Activated CD4-positive, alpha-beta T cell treated with anti-CD3 and anti-CD28 coated beads, Interleukin-2, amount 10 ng/mL, durations not matched to agents 7 days and 5 days (primary cell): ENCODE measurements at places on chromosomes 4 and X.

GRCh38 chrX:137195991-137196390 is 162.2 kb upstream of the GPR101 start:
- DNase-seq = no peak

DNA sequence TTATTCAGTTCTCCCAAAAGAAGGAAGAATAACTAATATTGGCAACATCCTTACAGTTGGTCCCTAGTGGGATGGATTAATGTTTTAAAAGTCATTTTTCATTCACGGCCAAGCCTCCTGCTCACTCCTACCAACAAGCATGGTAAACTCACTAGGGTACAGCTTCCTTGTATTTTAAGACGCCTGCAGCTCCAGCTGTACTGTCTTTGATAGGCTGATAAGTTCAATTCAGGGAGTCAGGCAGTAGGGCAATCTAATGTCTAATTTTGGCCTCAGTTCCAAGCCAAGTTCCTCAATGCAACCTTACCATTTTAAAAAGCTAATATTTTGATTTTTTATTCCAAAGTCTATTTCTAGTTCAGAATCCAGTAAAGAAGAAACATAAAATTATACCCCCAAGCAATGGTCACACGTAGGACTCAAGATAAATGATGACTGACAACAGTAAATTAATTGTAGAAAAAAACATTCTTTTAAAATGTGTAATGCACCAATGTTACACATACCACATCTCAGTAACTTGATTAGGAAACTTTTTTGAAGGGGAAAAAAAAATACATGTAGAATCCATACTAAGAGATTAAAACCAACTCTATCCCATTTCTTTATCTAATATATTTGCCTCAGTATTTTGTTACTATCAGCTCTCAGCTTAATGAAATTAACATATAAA is 9.3 kb downstream of the LCORL start:
- DNase-seq = no peak

DNA sequence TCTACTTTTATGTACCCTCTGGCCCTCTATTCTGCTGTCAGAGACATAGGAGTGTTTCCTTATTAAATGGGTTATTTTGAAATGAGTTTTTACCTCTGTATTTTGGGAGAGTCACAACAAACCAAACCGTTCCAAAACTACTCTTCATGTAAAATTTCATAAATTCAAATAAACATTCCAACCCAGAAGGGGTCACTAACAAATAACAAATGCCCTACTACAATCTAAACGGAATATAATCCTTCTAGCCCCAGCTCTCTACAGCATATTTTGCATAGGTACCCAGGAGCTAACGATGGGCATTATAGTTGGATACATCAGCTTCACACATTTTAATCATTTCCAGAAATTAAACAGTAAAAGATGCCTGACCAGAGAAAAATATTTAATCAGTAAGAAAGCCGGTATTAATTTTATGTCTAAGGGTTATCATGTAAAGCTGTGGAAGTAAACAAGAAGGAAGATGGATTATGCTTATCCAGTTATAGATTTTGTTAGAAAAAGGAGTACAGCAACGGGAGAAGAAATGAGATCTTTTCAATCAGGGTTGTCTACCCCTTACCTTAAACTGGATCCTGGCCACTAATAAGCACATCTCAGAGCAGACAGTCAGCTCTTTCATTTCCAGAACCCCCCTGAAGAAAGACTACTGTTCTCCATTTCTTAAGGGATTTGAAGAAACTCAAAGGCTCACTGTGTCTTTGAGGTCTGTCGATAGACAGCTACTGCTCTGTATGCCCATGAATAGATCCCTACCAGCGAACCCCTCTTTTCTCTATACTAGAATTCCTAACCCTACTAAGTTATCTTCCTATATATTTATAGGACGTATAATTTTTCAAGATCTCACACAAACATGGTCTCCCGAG is 1.2 kb downstream of the UGDH start:
- no peak for DNase-seq

GRCh38 chrX:10072786-10073568 is 83.8 kb upstream of the CLCN4 start:
- DNase-seq = no peak

- no peak for DNase-seq
These were observed 148.8 kb upstream of the TBL1X start for GRCh38 chrX:9316096-9316495.

GRCh38 chr4:40204507-40205258 is 7.9 kb downstream of the RHOH start:
- no peak for DNase-seq

DNA sequence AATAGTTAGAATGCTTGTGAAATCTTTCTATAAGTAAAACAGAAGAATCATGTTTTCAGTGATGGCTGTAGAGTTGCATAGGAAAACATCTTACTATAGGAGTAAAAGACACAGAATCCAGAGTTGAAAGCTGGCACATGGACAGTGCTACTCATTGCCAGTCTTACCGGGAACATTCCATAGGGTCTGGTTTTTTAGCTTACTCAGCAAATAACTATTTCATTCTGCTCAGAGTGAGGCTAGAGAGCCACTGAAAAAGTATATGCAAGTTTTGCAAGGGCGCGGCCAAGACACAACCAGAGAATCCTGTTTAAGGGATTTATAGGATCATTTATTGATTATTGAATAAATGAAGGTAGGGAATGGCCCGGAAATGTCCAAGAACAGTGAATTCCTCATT is 60.3 kb downstream of the MTHFD2L start:
- no peak for DNase-seq

- no peak for DNase-seq
These were observed 8.4 kb downstream of the CNGA1 start for GRCh38 chr4:48008021-48008596.

DNA sequence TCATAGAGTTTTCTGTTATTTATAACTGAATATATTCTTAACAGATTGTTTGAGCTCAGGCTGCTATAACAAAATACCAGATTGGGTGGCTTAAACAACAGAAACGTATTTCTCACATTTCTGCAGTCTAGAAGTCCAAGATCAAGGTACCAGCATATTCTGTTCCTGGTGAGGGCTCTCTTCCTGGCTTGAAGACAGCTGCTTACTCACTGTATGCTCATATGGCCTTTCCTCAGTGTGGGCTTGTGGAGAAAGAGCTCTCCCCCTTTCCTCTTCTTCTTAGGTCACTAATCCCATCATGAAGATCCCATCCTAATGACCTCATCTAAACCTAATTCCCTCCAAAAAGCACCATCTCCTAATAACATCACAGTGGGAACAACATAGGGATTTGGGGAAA is 117.8 kb downstream of the RASGEF1B start:
- DNase-seq = no peak

- no peak for DNase-seq
These were observed 6.2 kb downstream of the NAT8L start for GRCh38 chr4:2065106-2065930.

GRCh38 chrX:13372203-13372980 is 52.5 kb upstream of the ATXN3L start:
- DNase-seq = no peak

DNA sequence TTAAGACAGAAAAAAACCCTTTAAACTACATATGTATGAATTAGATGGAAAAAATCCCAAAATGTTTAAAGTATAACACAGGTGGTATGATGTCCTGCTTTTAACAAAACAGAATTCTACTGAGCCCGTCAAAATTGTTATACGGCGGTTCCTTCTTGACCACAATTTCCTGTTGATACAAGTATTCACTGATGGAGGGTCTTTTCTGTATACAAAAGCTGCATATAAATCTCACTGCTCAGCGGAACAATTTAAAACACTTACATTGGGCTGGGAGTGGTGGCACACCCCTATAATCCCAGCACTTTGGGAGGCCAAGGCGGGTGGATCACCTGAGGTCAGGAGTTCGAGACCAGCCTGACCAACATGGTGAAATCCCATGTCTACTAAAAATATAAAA is 62.4 kb downstream of the RPS6KA3 start:
- DNase-seq = no peak

- no peak for DNase-seq
These were observed 1.4 kb upstream of the ARHGAP6 start for GRCh38 chrX:11666952-11667685.

GRCh38 chr4:1572964-1573720 is 111.0 kb downstream of the FAM53A start:
- no peak for DNase-seq

DNA sequence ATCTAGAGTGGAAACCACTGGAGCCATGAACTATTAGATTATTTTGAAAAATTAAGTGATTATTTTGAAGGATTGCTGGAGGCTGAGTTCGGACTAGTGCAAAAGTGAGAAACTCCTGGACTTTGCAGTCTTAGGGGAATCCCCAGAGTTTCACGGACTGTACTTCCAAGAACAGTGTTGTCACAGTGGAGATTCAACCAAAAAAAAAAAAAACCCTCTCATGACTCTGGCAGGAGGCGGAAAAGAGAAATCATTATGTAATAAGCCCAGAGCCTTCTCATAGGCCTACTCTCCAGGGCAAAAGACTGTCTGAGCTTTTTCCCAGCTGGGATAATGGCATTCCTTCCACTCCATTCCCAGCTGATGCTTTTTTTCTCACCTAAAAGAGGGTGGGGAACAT is 16.8 kb upstream of the C4orf51 start:
- DNase-seq = no peak

DNA sequence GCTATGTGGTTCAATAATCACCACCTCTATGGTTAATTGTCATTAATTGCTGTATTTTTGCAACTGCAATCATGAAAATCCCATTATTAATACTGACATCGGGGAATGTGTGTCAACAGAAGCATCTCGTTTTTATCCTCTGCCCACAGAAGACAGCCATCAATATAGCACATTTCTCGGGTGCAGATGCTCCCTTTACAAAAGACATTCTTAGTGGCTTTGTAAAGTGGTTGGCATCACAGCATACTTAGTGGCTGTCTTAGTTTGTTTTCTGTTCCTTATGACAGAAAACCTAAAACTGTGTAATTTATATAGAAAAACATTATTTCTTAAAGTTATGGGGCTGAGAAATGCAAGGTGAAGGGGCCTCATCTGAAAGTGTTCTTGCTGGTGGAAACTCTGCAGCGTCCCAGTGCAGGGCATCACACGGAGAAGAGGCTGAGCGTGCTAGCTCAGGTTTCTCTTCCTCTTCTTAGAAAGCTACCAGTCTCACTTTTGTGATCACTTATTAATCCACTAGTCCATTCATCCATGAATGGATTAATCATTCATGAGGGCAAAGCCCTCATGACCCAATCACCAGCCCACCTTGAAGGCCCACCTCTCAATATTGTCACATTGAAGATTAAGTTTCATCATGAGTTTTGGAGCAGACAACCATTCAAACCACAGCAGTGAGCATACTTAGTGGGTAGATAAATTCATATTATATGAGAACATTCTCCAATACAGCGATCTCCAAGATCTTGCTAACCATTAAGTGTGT is 1067.7 kb upstream of the PABPC4L start:
- DNase-seq = no peak

DNA sequence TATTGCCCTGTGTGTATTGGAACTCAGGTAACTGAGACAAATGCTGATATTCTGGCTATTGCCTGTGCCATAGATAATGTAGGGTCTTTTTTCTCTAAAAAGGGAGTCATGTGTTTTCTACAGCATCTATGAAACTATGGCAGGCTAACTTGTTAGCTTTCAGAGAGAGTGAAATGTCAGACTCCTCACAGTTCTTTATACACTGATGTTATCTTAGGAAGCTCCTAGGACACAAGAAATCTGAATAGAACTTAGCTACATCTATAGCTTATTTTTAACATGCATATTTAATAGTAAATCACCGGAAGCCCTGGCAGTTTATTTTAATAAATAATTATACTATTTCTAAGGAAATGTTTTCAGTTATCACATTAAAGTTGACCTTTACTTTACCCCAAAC is 369.6 kb downstream of the NAF1 start:
- DNase-seq = no peak

DNA sequence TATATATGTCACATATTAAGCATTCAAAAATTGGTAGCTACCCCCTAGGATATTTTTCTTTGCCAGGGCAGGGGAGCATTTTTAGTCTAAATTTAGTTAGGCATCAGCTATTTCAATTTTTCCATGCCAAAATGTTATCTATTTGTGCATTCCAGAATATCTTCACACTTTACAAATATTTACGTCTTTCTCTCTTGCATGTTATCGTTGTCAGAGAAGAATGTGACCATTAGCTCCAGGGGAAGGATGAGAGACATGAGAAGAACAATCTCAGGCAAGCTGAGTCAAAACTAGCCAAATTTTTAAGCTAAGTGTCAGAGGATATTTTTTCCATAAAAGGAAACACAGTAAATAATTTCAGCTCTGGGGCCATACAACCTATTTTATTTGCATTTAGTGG is 885.0 kb upstream of the EPHA5 start:
- DNase-seq = no peak

DNA sequence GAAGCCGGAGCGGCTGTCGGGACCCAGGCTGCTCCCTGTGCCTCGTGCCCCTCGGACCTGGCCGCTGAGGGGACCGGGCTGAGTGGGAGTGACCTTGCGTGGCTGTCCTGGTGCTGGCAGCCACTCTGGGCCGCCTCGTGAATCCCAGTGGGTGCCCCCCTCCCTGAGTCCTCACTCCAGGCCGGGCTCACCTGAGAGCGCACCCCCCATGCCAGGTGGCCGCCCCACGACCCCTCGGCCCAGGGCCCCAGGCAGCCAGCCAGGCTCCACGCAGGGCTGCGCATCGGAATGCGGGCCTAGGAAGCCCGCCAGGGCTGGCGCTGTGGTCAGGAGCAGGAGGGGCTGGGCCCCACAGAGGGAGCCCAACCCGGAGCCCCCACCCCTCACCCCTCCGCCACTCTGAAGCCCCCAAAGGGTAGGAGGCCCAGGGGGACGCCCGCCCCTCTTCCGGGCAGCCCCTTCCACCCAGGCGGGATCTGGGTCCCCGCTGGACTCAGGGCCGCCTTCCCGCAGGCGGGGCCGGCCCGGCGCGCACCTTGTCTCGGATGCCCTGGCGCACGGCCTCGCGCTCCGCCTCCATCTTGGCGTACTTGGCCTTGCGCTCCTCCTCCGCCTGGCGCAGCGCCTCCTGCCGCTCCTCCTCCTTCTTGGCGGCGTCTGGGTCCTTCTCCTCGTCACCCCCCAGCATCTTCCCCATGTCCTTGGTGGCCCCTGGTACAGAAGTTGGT is 33.9 kb downstream of the CPLX1 start:
- peak; percentile 55 for DNase-seq

DNA sequence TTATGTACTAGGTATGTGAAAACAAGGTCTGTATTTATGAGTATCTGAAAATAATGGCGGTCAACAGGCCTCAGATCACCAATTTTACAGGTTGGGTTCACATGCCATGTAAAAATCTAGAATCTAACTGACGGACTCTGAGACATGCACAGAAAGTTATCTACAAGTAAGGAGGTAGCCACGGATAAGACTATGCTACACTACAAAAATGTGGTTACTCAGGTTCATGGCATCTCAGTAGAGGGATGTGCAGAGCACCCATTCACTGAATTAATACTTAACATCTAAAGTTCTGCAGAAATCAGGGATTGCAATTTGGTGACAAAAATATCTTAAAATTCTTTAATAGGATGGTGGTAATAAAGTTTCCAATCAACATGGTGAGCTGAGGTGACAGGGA is 155.9 kb downstream of the APBB2 start:
- DNase-seq = no peak
